ENCODE measurements at places on chromosomes 12 and 14.

GRCh38 chr12:3257411-3257810 lies 180.2 kb downstream of the TSPAN9 start:
- no peak for DNase-seq

DNA sequence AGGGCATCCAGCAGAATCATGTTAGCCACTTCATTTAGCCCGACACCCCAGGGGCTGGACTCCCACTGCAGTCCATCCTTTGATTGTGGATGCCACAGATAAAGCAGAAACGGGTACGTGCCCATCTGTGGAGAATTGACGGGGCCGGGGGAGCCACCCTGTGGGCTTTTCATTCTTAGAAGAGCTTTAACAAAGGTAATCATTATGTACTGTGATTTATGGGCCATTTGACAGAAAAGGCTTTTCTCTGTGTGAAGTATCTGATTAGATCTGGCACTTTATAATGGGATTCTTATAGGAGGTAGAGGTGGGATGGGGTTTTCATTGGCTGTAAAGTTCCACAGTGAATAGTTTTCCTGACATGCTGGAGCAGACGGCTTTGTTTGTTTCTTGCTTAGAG lies 40.4 kb downstream of the AACS start:
- no peak for DNase-seq

DNA sequence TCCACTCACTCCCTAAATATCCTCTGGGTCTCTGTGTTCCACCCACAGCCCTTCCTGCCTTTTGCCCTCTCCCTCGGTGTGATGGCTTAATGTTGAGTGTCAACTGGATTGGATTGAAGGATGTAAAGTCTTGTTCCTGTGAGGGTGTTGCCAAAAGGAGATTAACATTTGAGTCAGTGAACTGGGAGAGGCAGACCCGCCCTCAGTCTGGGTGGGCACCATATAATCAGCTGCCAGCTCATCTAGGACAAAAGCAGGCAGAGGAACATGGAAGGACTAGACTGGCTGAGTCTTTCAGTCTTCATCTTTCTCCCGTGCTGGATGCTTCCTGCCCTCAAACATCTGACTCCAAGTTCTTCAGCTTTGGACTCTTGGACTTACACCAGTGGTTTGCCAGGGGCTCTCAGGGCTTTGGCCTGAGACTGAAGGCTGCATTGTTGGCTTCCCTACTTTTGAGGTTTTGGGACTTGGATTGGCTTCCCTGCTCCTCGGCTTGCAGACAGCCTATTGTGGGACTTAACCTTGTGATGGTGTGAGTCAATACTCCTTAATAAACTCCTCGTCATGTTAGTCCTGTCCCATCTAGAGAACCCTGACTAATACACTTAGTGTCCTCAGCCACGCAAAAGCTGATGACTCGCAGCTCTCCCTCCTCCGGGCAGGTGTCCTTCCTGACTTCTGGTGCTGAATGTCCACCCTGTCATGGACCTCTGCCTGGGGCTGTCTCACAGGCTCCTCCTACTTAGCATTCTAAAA lies 5.9 kb downstream of the DGLUCY start:
- DNase-seq: no peak

- no peak for DNase-seq
Measured at GRCh38 chr14:54857830-54858269, 44.8 kb downstream of the GCH1 start.

GRCh38 chr14:72605921-72606220 lies 288.0 kb downstream of the DPF3 start:
- DNase-seq: no peak

GRCh38 chr14:58774531-58774930 lies 136.8 kb downstream of the DACT1 start:
- no peak for DNase-seq

DNA sequence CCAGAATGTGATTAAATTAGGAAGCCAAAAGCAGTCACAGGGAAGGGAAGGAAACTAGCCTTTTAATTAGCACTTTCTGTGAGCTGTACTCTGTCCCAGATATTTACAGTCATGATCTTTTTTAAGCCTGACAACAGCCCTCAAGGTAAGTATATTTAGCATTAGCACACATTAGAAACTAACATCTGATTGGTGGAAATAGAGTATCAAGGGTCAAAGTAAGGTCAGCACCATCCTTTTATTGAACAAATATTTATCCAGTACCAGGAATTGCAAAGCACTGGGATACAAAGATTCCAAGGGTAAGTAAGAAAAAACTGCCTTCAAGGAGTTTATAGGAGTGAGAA lies 28.2 kb downstream of the RPGRIP1 start:
- DNase-seq: no peak

GRCh38 chr14:30375296-30375892 lies 183.6 kb upstream of the G2E3 start:
- DNase-seq: peak; percentile 35

DNA sequence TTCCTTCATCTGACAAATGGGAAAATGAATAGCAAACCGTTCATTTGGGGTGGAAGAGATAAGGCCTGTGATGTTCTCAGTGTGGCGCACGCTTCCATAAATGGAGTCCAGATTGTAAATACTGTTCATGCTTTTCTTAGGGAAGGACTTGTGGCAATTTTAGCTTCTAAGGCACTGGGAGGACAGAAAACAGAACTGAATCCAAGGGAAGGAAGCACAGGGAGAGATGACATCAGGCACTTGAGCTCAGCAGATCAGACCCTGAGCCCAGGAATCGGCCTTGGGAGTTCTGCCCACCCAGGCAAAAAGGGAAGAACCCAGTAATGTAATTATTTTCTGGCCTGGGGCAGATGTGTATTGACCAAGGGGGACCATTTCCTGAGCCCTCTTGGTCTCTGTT lies 7.2 kb upstream of the SH2B3 start:
- DNase-seq: no peak

GRCh38 chr12:56348776-56349175 lies 10.1 kb downstream of the IL23A start:
- DNase-seq: no peak

- no peak for DNase-seq
Measured at GRCh38 chr12:124428792-124429281, 133.9 kb downstream of the RFLNA start.

DNA sequence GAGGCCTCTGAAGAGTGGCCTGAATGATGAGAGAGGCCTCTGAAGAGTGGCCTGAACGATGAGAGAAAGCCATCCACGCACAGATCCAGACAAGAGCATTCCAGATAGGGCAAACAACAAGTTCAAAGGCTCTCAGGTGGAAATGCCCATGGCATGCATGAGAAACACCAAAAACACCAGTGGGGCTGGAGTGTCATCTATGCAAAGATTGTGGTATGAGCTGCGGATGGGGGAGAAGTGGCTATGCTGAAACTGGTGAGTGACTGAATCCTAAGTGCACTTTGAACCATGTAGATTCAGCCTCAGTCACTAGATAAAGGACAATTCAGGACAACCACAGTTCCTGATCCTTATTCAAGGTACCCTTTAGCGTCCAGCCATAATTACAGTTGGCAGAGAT lies 79.4 kb upstream of the GZMB start:
- no peak for DNase-seq

DNA sequence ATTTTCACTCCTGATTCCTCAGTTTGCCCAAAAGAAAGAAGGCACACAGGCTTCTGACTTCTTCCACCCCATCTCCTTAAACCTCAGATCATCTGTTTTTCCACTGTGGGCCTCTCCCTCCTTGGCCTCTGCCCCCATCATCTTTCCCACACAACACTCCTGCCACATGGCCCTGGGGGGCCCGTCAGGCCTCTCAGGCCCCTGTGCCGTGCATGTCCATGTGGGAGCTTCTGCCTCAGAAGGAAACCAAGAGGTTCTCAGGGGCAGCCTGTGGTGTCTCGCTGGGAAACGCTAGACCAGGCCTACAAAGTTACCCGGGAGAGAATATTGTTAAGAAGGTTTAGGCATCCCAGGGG lies 8.0 kb downstream of the KLHL33 start:
- DNase-seq: no peak

- no peak for DNase-seq
Measured at GRCh38 chr12:79063258-79063657, 198.7 kb downstream of the SYT1 start.

DNA sequence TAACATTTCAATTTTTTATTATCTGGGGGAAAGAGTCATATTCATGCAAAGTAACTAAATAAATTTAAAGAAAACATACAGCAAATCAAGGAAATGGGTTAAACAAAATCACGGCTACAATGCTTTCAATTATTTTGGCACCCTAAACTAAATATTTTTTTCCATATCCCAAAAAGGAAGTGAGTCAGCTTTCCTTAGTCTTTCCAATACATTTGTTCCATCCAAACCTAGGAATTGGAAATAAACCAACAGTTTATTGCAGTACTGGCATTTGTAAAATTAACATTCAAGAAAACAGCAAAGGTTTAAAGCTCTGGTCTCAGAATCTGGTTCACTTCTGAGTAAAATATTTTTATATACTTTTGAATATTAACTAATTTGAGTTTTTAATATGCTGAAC lies 89.2 kb downstream of the BCL2L14 start:
- DNase-seq: no peak

DNA sequence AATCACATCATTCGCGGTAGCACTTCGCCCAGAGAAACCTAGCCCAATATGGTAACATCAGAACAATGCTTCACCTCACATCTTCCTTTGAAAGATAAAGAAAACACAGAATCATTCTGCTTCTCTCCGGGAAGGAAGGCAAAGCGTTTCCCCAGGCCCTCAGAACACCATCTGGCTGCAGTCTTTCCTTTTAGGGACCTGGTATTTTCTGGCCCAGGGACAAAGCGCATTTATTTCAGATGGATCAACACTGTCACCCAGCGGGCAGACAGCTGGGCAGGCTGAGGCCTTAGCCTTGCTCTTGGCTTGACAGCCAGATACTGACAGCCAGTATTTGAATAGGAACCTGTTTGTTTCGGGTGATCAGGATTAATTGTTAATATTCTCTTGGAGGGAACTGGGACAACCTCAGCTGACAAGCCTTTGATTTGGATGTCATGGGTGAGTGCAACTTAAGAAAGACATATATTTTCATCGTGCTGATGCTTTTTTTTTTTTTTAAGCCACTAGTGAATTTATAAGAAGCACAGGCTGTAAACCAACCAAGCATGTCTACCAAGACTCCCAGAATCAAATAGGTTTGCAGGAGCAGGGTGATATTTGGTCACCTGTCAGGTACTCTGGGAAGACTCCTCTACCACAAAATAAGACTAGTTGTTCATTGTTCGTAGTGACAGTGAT lies 118.9 kb downstream of the VEZT start:
- no peak for DNase-seq

DNA sequence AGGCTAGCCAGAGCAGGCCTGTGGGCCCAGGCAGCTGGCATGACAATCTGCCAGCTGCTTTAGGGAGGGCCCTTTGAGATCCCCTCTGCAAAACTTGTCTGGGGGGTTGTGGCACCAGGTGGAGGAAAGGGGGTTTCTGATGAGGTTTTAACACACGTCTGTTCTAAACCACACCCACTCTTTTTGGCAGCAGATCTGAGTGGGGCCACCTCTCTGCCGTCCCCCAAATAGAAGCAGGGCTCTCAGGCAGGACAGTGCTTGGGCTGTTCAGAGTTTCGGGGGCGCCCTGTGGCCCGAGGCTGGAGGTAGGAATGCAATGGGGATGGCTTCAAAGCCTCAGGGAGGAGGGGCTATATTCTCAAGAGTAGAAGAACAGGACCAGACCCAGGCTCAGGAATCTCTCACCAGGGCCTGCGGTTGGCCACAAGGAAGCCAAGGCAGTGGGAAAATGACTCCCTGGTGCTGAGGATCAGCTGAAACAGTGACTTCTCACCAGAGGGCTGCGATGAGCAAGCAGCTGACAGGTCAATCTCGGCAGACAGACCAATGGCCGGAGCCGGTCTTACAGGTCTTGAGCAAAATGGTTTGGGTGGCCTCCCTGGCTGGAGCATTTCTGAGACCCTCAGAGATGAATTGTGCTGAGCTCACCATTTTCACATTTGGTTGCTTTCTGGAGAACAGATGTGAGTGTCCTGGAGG lies 1.5 kb upstream of the KRT5 start:
- DNase-seq: no peak

- peak; percentile 90 for DNase-seq
Measured at GRCh38 chr12:52005903-52006703, 643 bp upstream of the TAMALIN start.

DNA sequence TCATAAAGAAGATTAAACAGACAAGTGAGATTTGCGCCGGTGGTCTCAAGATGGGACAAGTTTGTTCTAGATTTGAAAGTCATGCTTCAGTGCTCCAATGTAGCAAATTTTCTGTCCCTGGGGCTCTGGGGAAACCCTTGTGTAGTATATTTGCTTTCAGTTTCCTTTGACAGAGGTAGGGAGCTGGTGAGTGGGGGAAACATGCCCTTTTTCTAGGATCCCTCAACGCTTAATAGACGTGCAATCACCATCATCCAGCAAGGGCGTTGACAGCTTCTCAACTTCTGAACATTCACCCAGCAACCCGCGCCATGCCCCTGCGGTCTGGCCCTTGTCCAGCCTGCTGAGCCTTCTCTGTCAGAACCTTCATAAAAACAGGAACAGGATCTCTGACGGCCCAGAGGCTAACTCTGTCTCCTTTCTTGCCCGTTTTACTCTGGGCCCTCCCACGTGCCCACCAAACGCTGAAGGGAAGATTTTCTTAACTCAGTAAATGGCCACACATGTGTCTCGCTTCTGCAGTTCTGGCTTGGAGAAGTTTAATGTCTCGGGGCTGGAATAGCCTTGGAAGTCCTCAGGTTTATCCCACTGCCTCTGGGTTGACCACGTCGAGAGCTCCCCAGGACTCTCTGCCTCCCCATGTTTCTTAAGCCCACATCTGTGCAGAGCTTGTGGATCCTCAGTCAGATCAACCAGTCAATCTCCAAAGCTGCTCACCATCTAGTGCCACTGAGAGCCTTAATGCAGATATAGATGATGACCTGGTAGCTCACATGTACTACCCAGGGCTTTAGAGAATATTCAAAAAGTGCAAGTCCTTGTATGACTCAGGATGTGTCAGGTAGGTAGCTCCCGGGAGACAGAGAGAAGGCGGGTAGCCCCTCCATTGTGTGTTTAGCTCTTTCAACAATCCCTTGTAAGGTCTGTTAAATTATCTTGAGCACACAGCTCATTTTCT lies 58.1 kb upstream of the CCND2 start:
- DNase-seq: peak; percentile 81

DNA sequence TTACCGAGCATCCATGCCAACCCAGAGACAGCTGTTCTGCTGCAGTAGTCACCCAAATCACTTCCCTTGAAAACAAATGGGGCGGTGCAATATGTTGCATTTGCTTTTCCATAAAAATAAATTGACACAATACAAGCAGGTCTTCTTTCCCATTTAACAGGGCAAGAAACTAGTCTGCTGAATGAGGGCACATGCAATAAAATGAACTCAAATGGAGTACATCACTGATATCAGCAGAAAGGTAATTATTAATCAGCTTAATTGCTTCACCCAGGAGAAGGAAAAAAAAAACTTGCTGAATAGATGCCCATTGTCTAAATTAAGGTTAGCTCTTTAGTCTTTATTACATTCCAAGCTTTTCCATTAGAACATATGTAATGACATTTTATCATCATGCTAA lies 175.1 kb upstream of the GZMB start:
- DNase-seq: no peak

- no peak for DNase-seq
Measured at GRCh38 chr12:125440399-125440798, 375.2 kb downstream of the AACS start.

DNA sequence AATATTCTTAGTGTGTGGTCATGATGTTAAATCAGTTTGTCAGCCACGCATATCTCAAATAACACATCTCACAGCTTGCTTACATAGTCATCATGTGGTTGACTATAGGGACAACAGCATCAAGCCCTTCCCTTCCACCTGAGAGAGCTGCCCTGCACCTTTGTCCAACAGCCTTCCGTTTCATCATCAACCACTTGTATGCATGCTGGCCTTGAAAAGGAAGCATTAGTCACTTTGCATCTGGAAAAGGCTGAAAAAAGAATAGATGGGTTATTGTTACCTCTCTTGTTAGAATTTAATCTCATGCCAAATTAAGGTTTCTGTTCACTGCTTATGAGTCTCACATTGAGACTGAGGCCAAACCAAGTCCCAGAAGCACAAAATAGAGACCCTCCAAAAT lies 1586.5 kb upstream of the SEL1L start:
- DNase-seq: no peak
